Stimulated activated CD4-positive, alpha-beta T cell treated with anti-CD3 and anti-CD28 coated beads, Interleukin-15, amount 100 ng/mL, for 48 hours (primary cell): ENCODE measurements at places on chromosomes 13 and 19.
A peak's percentile ranks its signal among the peaks of the same experiment; 100 is the strongest.

- DNase-seq, result no peak
Observed at GRCh38 chr19:46726551-46726950, 9.6 kb upstream of the PRKD2 start.

DNA sequence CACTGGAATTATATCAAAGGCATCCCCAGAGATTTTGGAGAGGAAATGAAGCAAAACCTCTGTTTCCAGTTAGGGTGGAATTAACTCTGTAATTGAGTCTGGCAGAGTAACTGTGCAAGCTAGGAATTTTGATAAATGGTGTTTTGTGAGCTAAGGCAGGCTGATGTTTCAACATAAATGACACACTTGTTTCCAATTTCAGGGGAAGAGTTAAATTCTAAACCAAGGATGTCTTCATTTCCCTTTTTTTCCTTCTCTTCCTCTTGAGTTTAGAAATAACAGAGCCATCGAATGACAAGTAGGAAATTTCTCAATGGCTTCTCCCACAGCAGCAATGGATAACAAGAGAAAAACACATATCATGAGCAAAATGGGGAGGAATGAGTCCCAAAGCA is 131.2 kb downstream of the IRS2 start:
- DNase-seq, result no peak

GRCh38 chr19:50998686-50999085 is 2.7 kb downstream of the KLK8 start:
- DNase-seq, result no peak

GRCh38 chr13:78198821-78199220 is 280.2 kb upstream of the EDNRB start:
- DNase-seq, result no peak

- no peak for DNase-seq
Observed at GRCh38 chr13:54637366-54637765, 1608.8 kb downstream of the OLFM4 start.

DNA sequence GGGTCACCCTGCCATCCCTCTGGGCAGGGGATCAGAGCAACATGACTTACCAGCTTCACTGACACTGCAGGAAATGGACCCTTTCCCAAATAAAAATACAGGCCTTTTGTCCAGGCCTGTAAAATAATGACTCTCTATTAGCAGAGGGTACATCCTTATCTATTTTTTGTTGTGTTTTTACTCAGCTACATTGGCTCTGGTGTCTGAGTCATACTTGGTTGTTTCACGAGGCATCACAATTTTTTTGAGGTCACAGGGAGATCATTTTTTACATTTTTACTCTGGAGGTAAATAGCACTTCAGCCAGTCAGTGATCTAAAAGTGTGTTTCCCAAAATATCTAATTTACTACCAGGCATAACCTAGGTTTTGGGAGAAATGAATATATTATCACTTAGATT is 6.9 kb upstream of the HTR2A start:
- DNase-seq, result no peak

GRCh38 chr13:110797230-110797877 is 83.9 kb downstream of the ING1 start:
- DNase-seq, result no peak

GRCh38 chr19:3501780-3502179 is 1.3 kb upstream of the DOHH start:
- DNase-seq, result no peak

GRCh38 chr13:37954191-37954590 is 84.6 kb upstream of the TRPC4 start:
- DNase-seq, result no peak

DNA sequence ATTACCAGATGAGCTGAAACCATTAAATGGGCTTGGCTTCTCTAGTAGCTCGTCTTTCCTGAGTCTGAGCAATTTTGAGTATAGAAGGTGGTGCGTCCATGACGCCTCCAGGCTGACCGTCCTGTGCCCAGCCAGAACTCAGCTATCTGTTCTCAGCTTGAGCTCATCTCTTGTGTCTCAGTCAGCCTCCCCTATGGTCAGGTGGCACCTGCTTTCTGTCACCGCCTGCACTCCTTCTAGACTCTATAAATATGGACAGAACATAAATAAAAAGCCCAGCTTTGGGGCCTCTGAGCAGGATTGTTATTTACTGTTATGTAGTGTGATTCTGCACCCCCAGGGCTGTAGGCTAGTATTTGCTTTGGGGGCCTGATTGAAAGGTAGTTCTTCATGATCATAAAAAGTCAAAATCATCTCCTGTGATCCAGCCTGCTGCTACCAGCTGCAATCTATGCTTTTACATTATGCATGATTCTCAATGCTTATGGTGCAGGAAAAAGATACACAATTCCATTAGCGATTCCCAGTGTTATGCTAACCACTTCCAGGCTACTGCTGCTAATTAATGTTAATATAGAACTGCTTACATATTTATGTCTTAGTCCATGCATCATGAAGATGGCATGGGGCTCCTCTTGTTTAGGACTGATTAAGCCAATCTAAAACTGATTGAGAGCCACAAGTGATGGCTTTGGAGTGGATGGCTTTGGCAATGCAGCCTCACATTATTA is 72.5 kb upstream of the TMTC4 start:
- DNase-seq, result no peak

DNA sequence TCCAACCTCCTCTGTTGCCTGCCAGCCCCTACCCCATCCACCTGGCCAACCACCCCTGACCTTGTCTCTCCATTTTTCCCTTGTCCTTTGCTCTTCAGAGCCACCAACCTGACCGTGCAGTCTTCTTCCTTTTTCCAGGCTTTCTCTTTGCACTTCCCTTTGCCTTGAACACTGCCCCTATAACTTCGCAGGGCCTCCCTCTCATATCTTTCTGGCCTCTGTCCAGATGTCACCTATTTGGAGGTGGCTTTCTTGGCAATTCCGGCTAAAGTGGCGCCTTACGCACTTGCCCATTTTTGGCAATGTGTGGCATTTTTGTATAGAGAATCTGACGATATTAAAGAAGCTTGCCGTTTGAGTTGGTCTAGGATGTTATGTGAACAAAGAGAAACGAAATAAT is 844 bp downstream of the ZNF543 start:
- no peak for DNase-seq

DNA sequence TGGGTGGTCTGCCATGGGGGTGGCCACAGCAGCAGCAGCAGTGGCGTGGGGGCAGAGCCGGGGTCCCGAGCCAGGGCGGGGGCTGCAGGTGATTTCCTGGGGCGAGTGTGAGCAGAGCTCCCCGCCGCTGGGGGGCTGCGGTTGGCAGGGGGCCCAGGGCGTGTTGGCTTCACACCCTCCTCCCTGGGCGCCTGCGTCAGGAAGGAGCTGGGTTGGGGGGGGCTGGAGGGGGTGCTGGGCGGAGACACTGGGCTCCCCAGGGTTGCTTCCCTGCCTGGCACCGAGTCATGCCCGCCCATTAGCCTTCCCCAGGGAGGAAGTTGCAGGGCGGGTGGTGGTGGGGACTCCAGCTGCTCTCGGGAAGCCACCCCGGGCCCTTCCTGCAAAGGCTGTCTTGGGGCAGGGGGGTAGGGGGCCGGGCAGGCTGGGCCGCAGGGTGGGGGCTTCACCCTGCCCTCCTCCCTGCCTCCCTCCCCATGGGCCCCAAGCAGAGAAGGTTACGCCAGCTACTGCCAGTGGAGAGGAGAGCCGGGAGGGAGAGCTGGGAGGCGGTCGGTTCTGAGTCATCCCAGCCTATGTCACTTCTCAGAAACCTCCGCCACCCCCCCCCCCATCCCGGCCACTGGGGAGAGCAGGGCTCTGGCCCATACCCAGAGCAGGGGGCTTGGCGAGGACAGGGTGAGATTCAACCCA is 4.6 kb downstream of the MIDN start:
- no peak for DNase-seq

DNA sequence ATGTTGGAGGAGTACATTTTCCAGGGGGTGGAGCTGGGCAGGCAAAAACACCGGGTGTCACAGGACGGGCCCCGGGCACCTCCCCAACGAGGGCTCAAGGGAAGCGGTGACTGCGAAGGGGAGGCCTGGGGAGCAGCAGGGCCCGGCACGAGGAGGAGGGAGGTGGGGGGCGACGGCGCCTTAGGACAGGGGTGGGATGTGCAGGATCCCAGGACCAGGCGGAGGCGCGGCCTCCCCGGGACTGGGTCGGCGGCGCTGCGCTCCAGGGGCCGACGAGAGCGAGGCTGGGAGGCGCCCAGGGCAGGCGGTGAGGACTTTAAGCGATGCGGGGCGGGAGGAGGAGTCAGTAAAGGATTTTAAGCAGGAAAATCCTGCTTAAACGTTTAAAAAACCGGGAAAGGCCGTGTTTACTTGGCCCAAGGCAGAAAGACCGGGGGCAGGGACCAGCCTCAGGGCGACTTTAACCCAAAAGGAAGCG is 427 bp downstream of the ZNF160 start:
- DNase-seq, result peak; percentile 21

GRCh38 chr13:30179597-30180276 is 127.6 kb downstream of the KATNAL1 start:
- DNase-seq, result no peak

- DNase-seq, result no peak
Observed at GRCh38 chr13:80727321-80727975, 386.5 kb upstream of the SPRY2 start.

DNA sequence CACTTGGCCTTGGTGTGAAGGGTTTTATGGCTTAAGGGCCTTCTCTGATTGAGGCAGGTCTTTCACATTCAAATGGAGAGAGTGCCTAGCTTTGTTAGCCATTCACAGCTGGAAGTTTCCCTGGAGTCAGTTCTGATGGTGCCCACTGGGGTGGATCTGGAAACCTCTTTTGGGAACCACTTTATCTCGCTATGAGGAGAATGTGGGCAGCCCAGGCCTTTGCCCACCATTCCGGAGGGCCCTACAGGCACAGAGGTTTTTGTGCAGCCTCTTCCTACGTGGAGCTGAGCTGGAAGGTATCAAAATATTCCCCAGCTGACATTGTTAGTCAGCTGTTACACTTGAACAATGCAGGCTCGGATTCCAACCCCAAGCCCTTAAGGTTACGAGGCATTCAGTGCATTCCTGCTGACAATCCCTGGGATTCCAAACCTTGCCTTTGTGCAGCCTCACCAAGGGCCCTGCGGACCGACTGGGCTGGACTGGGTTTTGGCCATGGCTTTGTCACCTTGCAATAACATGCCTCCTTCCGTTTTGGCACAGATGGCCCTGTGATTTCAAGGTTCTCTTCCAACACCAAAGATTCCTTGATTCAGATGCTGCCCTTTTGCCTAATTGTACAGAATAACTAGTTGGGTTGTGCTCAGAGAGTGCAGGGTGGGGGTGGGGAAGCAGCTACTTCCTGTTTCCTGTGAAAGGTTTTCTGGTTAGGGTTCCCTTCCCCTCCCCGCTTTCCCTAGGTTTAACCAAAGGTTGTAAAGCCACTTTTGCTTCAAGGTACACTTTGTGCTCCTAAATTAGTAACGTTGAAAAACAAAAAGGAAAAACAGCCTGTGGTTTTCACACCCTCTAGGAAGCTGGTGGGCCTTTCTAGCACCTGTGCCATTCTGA is 27.0 kb downstream of the SAE1 start:
- no peak for DNase-seq

- DNase-seq, result no peak
Observed at GRCh38 chr13:37406031-37406430, 192.5 kb downstream of the POSTN start.

- DNase-seq, result no peak
Observed at GRCh38 chr13:103287659-103288058, 221.4 kb upstream of the SLC10A2 start.

DNA sequence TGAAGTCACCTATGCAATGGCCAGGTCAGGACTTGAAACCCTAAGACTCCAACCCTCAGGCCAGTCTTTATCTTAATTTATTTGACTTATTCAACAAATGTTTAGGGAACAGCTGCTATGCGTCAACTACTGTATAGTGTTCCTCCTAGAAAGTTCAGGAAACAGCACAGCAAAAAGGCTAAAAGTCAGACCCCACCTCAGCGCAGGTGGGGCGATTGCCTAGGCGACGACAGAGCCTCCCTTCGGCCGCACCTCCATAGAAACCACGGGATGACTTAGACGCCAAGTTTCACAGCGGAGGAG is 502 bp downstream of the VRK3 start:
- no peak for DNase-seq

GRCh38 chr19:21128901-21129698 is 12.7 kb upstream of the ZNF431 start:
- no peak for DNase-seq

DNA sequence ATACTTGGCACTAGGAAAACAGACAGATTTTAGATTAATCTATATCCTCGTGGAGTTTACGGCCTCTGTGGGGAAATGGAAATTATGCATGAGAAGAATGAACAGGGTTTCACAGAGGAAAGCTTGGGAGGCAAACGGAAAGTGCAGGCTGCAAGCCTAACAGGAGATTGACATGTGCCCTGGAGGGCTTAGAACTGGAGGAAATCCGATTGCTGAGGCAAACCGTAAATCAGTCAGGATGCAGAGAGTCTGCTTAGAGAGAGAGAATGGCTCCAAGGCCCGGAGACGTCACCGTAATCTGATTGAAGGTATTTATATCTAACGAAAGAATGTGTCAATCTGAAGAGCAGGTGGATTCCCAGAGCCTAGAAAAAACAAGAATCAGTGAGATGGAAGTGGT is 143.2 kb downstream of the KATNAL1 start:
- DNase-seq, result no peak

GRCh38 chr19:56189785-56190184 is 7.8 kb downstream of the ZSCAN5B start:
- DNase-seq, result no peak

GRCh38 chr19:18046059-18046718 is 38.2 kb downstream of the ARRDC2 start:
- no peak for DNase-seq

GRCh38 chr13:59660582-59660981 is 503.1 kb downstream of the DIAPH3 start:
- no peak for DNase-seq

GRCh38 chr19:54162241-54162805 is 2.8 kb upstream of the LENG1 start:
- peak; percentile 70 for DNase-seq

DNA sequence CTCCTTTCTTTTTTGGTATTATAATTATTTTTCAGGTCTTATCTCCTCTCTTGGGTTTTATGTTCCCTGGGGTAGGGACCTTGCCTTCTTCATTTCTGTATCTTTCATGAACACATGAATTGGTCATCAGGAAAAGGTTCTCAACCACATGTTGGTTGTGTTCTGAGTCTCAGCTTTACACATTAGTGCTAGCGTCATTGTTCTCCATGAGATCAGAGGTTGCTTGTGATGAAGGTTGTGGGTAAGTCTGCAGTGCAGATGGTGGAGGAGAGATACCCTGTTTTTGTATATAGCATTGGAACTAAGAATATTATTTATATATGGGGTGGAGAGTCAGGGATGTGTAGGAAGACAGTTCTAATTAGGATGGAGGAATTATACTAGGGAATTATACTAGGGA is 24.5 kb upstream of the CEACAM8 start:
- no peak for DNase-seq

DNA sequence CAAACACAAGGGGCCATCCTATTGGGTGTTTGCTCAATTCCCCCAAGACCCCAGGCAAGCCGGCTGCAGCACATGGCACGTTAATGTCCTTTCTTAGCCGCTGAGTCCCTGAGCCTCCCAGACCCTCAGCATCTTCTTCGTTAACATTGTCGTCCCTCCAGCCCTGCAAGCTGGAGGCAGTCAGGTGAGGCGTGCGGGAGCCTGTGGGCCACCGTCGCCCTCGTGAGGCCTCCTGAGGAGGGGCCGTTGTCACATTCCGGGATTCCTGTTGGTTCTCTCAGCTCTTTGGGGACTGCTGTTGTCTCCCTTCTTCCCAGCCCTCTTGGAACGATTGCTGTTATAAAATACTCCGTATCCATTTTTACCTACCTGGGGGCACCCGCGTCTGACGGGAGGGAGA is 140.6 kb downstream of the KDM4B start:
- DNase-seq, result no peak

- DNase-seq, result no peak
Observed at GRCh38 chr13:110620596-110620995, 5.3 kb downstream of the NAXD start.
